Upper lobe of right lung (tissue), 1 donor: ENCODE measurements at places on chromosomes 5 and 9. TPM values are rescaled to one million over a fixed set of nuclear protein-coding genes. Genes with fewer than 3 reads are reported as not detected.

DNA sequence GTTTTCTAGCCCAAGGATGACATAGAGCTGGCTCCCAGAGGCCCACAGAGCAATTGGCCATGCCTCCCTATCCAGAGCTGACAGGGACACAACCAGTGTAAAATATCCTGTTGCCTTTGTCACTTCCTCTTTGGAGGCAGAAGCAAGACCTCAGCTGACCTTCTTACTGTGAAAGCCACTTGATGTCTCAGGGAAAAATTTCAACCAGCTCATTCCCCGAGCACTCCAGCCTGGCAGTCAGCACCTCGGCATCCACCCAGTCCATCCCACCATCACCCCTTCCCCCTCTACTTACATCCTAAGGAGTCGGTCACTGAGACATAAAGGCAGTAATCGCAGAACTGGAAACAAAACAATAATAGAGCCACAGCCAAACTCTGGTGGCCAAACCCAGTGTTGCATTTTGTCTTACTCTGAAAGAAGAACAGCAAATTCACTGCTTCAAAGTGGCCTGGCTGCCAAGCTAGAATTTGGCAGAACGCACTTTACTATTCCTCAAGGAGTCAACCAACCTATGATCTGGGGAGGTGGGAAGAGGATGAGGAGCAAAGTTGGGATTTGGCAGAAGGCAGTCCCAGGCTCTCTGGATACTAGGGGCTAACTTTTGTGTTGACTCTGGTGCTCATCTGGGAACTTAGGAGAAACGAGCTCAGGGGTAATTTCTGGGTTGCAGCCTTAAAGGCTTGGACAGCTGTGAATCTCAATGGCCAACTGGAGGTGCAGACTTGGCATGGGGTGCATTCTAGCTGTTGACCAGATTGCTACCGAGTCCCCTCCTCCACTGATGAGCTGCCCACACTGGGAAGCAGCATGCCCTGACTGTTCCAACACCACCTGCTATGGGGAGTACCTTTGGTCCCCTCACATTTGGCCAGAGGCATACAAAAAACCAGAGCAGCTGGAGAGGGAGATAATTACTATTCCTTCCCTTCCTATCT, 13.6 kb downstream of the NIPAL4 start:
- H3K4me3 ChIP-seq: no peak overlapping the region
- H3K27me3 ChIP-seq: no peaks in the 10 kb centered on the region
- H3K4me1 ChIP-seq: no peaks in the 10 kb centered on the region
- H3K27ac ChIP-seq: no peak overlapping the region
- no peak for DNase-seq
- H3K36me3 ChIP-seq: no peaks in the 10 kb centered on the region

DNA sequence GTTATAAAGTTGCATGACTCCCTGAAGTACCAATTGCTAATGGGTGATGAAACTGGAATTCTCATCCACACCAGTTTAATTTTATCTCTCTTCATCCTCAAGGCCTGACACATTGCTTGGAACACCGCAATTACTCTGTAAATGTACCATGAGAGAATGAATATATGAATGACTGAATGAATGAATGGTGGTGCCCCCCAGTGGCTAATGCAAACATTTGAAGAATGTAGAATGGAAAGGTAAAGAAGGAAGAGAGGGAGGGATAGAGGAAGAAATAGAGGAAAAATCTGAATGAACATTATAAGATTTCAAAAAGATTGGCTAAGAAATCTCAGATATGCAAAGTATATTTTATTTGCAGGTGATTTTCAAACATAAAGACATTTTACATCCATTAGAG, 13.1 kb downstream of the PAPPA start:
- H3K27me3 ChIP-seq: no peaks in the 10 kb centered on the region
- DNase-seq: no peak
- no peaks in the 10 kb centered on the region for H3K4me1 ChIP-seq
- no peak overlapping the region for H3K27ac ChIP-seq
- no peaks in the 10 kb centered on the region for H3K36me3 ChIP-seq

GRCh38 chr5:93454896-93455295, 126.1 kb downstream of the NR2F1-AS1 start:
- no peaks in the 10 kb centered on the region for H3K27me3 ChIP-seq
- H3K4me1 ChIP-seq: no peaks in the 10 kb centered on the region
- H3K27ac ChIP-seq: no peak overlapping the region
- H3K4me3 ChIP-seq: no peak overlapping the region
- no peaks in the 10 kb centered on the region for H3K36me3 ChIP-seq

- no peaks in the 10 kb centered on the region for H3K4me1 ChIP-seq
- no peak overlapping the region for H3K4me3 ChIP-seq
- no peak overlapping the region for H3K27ac ChIP-seq
- no peak for DNase-seq
- no peaks in the 10 kb centered on the region for H3K36me3 ChIP-seq
These were observed 19.4 kb downstream of the FIBCD1 start for GRCh38 chr9:130919559-130920145.

DNA sequence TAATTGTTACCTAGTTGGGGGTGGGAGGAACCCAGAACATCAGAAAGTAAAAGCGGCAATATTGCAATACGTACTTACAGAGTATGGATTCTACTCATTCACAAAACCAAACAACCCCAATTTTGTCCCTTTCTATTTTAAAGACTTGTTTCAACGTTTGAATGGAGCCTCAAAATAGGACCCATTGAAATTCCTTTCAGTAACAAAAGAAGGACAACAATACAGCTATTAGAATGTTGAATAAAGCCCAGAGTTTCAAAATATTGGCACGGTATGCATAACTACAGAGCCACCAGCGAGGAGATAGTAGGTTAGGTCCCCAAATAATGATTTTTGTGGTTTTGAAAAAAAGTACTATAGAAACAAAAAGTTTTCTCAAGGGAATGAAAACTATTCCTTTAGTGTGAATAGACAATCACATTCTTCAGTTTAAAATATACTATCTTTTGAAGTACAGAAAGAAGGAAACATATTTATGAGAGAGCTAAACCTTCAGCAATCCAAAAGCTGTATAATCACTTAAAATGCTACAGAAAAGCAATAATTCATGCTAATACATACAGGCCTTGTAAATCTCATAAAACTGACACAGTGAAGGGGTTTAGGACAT, 235.5 kb downstream of the RFX3 start:
- H3K4me3 ChIP-seq: no peak overlapping the region
- H3K27me3 ChIP-seq: no peaks in the 10 kb centered on the region
- no peaks in the 10 kb centered on the region for H3K36me3 ChIP-seq
- H3K4me1 ChIP-seq: no peaks in the 10 kb centered on the region

The ASS1 gene
- total RNA-seq: 96.0 TPM

The ARID3C gene
- total RNA-seq: not detected

The DPYSL3 gene
- total RNA-seq: 52.8 TPM

The PCDHB9 gene
- total RNA-seq: 2.5 TPM
